ENCODE measurements at places on chromosomes 16 and 17.

GRCh38 chr17:76492123-76492988 lies 8.9 kb downstream of the RHBDF2 start:
- peak; percentile 43 for DNase-seq

- DNase-seq = no peak
These were observed 229.2 kb downstream of the STX8 start for GRCh38 chr17:9346296-9346926.

DNA sequence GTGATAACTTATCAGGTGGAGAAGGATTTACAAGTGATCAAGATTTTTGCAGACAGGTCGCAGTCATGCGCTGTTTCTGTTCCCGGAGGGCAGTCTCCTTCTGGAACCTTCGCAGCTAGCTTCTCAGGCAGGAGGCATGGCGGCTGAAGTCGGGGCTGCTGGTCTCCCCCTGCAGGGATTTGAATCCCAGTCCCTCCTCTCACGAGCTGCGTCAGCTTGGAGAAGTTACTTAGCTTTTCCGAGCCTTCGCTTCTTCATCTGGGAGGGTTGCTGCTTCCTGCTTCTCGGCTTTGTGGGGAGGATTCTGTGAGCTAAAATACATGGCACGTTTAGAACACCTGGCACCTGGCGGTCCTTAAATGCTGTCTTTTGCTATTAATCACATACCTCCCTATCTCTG lies 287.8 kb upstream of the FOXF1 start:
- no peak for DNase-seq

DNA sequence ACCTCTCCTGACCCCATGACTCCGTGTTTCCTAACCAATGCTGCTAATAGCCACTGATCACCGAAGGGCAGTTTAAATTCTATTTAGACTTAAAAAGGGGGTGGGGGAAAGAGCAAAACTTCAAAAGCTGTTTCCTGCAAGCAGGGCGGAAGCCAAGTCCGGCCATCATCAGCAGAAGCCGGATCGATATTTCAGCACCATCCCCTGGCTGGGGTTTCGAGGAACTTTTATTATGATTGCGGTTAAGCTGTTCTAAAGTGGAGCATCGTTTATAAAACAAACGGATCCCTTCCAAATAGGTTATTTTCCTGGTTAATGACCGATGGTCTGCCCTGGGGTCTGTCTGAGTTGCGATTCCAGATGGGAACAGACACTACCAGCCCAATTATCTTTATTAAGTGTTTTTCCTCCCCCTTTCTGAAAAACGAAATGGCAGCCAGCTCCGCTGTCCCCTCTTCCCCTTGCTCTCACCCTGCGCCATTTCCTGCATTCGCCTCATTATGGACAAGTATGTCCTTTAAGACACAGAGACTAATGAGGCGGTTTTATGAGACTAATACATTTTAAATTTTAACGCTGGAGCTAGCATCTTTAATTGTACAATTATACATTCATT lies 76.1 kb upstream of the IRX3 start:
- no peak for DNase-seq

DNA sequence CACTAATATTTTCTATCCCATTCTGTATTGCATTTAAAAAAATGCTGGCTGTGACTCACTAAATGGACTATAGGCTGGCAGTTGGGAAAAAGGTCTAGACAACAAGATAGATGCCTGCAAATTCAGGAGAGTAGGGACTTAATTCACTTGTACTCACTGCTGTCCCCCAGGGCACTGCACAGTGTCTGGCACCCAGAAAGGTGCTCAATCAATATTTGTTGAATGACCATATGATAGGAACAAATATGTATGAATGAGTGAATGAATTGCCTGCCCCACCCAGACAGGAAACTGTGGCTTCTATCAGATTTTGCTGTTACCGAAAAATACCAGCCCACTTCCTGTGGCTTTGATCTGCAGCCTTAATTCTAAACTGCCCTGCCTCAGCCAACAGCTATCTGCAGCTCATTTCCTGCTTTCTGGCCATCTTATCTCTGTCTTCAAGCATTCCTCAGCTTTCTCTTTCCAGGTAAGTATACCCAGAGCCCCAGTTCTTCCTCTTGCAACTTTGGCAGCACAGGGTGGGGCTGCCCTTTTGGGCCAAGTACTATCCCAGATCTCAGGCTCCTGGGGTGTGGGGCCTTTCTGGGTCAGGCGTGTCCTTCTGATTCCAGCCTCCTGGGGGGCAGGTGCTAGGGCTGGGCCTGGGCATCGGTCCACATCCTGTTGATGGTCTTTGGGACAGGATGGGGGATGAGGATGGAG lies 15.3 kb upstream of the TNS4 start:
- DNase-seq = peak; percentile 44

GRCh38 chr17:81582341-81582740 lies 30.2 kb upstream of the FAAP100 start:
- DNase-seq = peak; percentile 28

GRCh38 chr17:17367931-17368330 lies 64.8 kb downstream of the NT5M start:
- DNase-seq = no peak

DNA sequence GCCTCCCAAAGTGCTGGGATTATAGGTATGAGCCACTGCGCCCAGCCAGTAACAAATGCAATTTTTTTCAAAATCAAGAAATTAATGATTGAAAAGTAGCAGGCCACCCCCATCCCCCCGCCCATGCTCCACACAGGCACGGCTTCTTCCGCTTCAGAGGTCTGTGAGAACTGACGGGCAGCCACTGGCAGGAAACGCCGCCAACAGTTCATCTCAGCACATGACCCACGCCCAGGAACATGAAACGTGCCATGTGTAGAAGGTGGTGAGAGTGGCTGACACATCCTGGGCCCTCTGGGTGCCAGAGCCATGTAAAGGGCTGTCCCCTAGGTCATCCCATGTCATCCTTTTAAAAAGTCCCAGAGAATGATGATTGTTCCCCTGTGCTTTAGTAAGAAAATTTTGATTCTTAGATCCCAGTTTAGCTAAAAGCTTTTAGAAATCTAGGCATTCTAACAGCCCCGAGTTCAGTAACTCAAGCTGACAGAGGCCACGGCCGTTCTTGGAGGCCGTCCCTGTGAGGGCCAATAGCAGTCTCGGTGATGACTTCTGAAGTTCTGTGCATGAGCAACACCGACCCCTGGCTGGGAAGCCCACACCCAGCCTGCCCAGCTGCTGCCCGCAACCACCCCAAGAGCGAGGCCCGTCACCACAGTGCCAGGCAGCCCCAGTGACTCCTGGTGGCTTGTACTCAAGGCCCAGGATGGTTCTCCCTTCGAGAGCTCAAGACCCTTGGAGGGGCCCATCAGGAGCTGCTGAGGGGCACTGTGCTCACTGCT lies 52.1 kb downstream of the KLHDC4 start:
- DNase-seq = no peak

GRCh38 chr16:4309102-4309832 lies 6.6 kb upstream of the GLIS2 start:
- DNase-seq = peak; percentile 53

GRCh38 chr16:56094231-56094630 lies 97.1 kb upstream of the GNAO1 start:
- DNase-seq = no peak

DNA sequence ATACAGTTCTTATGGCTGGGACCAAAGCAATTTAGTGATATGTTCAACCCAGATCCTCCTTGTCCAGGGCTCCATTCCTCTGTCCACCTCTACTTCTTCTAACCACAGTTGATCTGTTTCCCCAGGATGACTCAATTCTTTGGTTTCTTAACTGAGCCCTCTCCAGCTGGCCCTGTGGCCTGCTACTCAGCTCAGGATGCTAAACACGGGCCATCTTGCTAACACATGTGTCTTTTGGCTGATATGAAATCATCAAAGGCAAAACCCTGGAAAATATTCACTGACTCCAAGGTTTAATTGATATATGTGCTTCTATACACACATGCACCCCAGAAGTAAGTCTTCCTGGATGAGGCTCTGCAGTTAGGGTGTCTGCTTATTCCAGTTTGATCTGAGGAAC lies 43.8 kb downstream of the SHISA6 start:
- no peak for DNase-seq

DNA sequence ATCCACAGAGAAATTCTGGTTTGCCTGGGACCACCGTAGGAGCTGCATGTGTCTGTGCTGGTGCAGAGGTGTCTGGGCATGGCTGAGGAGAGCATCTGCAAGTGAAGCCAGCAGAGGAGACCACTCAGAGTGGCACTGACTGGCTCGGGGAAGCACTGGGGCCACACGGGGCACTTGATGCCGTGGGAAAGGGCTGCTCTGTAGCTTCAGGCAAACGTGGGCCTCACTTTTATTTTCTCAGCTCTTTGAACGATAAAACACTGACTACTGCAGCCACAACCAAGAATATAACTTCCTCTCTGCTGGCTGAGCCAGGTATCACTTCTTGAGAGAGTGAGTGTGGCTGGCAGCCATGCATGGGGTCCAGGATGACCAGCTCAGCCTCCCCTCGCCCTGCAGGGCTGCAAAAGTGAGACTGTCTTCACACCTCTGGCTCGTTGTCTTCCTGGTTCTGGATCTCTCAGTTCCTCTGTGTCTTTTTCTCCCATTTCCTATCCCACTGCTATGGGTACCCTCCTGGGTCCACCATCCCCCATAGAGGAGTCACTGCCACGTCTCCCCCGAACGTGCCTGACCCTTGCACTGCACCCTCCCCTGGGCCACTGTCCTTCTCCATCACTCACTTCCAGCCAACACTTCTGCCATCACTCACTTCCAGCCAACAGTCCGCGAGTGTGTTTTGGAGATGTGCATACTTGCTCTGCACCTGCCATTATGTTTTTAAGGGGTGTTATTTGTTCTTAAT lies 201.4 kb upstream of the CHMP6 start:
- no peak for DNase-seq

- peak; percentile 69 for DNase-seq
These were observed 6.6 kb downstream of the KCNAB3 start for GRCh38 chr17:7922845-7923628.

DNA sequence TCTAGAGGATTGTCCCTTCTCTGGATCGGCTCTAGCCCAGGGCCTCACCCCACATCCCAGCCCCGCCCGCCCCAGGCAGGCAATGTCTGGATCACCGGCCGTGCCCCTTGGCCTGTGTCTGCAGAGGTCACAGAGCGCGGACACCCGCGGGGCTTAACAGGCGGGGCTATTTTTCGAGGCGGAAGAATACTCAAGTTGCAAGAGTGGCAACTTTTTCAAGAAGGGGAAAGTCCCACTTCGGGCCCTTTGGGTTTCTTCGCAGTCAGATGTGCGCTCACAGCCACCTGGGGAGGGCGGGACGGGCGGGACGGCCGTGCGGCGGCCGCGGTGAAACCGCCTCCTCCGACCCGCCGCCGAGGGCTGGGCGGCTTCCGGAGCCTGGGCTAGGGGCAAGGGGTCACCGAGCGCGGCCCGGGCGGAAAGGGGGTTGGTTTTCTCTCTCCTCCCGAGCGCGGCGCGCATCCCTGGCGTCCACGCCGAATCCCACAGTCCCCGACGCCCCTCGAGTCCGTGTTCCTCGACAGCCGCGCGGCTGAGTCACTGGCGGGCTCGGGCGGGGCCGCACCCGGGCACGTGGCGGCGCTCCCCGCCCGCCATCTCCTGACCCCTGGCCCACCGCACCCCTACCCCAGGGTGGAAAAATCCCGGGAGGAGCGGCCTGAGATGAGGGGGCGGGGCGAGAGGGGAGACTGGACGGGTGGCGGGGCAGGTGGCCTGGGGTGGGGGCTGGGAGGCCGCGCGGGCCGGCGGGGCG lies 1.2 kb upstream of the PFN1 start:
- peak; percentile 80 for DNase-seq

GRCh38 chr16:59342669-59343068 lies 608.6 kb upstream of the GOT2 start:
- peak; percentile 21 for DNase-seq

DNA sequence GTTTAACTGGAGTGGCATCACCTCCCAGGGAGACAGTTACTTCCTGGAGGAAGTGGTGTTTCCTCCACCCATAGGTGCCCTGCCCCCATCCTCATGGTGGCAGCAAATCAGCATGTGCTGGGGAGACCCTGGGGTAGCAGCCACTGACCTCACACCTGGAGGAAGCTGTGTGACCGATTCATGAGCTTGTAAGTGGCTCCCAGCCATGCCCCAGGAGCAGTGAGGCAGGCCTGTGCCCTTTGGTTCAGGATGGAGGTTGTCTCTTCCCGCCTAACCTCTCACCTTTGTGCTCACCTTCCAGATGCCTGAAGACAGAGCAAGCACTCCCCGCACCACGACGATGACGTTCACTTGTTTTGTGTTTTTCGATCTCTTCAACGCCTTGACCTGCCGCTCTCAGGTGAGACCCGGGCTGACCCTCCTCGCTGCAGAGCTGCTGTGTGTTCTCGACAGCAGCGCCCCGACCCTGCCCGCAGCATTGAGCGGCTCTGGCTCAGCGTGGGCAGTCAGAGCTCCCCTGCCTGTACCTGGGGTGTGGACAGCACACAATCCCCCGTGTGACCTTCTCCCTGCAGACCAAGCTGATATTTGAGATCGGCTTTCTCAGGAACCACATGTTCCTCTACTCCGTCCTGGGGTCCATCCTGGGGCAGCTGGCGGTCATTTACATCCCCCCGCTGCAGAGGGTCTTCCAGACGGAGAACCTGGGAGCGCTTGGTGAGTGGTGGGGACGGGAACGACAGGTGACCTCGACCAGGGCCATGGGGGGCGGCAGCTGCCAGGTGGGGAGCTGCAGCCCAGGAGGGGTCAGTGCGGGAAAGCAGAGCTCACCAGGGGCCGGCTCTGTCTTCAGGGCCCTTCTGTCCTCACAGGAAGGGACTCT lies 42.8 kb downstream of the MEAK7 start:
- no peak for DNase-seq

- no peak for DNase-seq
These were observed 31.3 kb upstream of the KSR1 start for GRCh38 chr17:27424941-27425340.

DNA sequence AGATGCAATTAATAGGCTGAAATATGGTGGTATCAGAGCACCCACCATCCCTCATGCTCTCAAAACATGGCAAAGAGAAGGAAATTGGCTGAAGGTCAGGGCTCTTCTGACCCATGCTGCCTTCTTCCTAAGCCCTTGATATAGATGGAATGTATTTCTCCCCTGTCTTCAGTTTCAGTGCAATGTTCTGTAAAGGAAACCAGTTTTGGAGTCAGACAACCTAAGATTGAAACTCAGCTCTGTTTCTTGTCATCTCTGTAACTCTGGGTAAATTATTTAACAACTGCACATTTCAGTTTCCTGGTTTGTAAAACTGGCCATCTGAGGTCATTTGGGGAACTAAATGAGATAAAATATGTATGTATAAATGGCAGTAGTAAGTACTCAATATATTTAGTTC lies 243.9 kb downstream of the CA10 start:
- DNase-seq = no peak

DNA sequence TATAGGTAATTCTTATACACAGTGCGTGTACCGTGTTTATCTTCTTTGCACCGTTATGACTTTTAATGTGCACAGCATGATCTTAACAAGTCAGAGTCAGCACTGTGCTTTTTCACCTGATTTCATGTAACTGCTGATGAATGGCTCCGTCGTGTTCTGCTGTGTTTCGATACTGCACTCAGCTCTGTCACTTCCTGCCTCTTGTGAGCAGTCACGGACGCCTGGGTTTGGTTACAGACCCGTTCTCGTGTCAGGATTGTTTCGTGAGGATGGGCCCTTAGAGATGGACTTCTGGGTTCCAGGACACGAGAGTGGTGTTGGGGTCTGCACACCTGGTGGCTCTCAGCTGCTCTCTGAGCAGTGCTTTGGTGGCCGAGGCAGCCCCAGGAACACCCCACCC lies 24.6 kb downstream of the TBCD start:
- DNase-seq = no peak

- peak; percentile 89 for DNase-seq
These were observed 1.5 kb upstream of the ALOXE3 start for GRCh38 chr17:8119581-8120519.
